Fibroblast of skin of left quadriceps (primary cell): ENCODE measurements at places on chromosomes 2 and 18.

DNA sequence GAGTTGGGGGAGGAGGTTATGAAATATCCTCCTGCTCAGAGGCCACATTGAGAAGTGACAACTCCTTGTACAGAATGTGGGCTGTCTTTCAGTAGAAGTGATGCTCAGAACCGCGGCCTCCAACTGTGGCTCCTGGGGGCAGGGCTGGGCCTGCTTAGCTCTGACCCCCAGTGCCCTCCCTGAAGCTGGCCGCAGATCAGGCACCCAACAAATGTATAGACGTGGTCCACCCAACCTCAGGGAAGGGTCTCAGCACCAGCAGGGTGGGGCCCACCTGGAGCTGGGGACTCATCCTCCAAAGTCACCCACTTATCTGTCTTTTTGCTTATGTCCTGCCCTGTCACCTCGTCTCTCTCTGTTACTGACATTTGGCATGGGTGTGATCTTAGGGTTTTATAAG lies 11.1 kb upstream of the BIN1 start:
- DNase-seq: no peak

GRCh38 chr2:239344857-239345216 lies 56.0 kb downstream of the HDAC4 start:
- no peak for DNase-seq

DNA sequence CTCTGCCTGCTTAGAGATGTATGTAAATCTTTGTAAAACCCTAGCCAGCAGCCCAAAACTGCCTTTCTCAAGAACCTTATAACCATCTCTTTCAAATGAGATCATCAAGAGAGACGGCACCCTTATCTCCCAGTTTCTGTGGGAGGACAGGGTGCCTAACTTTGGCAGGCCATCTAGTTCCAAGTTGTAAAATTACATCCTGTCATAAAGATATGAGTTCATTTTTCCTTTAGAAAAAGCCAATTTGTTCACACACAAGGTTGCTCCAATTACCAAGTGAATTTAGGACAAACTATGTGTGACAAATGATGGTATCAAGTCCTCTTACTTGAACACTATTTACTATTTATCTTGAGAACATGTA lies 65.3 kb downstream of the MEMO1 start:
- no peak for DNase-seq

- no peak for DNase-seq
Observed at GRCh38 chr2:96106991-96107707, 9.2 kb downstream of the ADRA2B start.

- DNase-seq: no peak
Observed at GRCh38 chr2:72145289-72145657, 2.4 kb downstream of the CYP26B1 start.

GRCh38 chr2:76998704-76999103 lies 523.5 kb downstream of the LRRTM4 start:
- DNase-seq: peak; percentile 30

GRCh38 chr2:223894009-223894408 lies 51.1 kb downstream of the WDFY1 start:
- no peak for DNase-seq

DNA sequence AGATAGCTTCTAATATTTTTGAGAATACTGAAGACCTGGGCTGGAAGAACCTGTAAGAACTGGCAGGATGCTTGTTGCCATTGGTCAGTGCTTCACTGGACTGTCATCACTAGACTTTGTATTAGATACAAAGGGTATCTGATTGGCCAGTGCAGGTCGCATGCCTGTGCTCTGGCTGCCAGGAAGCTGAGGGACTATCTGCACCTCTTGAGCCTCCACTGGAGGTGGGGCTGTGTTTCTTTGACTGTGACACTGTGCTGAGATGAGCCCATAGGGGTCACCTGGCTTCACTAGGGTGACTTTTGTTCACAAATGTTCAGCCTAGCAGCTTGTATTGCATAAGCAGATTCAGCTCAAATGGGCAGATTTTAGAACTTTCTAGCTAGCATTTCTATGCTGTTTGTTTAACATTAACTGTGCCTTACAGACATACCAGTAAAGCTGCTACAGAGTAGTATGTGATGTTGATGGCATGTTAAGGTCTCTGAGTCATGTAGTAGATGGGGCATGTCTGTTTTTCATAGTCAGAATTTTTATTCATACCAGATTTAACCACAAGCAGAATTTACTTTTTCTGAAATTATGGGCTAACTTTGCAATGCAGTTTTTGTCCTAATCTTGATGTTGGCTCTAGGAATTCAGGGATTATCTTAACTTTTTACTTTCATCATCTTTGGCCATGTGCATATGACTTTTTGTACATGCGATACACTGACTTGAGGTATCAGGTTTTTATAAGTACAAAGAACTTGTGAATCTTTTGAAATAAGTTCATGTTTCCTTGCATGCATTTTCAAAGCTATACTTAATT lies 56.1 kb downstream of the RHBDD1 start:
- peak; percentile 88 for DNase-seq

DNA sequence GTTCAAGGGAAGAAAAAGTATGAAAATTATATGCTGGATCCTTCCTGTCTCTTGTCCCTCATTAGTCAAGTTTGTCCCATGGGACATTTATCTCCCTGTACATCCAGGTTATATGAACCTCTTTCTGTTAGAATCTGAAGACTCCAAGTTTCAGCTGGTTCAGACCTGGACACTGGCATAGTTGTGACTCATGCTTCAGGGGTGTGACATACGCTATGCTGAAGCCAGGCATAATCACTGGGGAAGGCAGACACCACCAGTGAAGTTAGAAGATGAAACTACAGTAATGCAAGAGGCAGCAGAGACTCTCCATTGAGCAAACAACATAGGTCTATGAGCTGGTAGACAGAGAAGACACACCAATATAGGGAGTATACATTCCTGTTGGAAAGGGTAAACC lies 269.7 kb upstream of the SLC8A1 start:
- no peak for DNase-seq

DNA sequence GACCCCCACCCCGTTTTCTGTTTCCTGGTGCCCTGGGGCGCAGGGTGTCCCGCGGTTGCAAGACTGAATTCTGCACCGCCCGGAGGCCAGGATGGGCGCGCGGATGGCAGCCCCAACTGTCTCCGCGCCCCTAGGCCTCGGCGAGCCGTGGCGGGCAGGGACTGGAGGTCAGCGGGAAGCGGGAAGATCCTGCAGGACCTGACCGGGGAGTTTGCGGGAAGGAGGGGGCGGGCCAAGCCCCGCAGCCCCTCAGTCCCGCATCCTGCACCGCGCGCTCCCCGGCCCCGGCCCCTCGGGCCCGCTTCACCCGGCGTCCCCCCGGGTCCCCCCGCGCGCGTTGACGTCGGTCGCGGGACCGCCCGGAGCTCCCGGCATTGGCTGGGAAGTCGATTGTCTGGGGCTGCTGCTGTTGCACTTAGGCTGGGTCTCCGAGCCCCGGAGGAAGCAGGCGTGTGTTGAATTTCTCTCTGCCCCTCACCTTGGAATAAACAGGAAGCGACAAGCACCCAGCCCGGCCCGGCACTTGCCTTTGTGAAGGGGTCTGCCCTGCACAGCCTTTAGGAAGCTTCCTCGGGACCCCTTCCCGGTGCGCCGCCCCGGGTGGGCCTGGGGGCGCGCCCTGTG lies at the start of gene LDLRAD4:
Gene LDLRAD4 (plus strand): TSS at position 393 of the 624 bp plus-strand sequence.
- no peak for DNase-seq

GRCh38 chr18:27582760-27583412 lies 397.8 kb upstream of the CHST9 start:
- peak; percentile 6 for DNase-seq

- no peak for DNase-seq
Observed at GRCh38 chr2:44687686-44688455, 253.6 kb upstream of the SIX3 start.

GRCh38 chr18:49849331-49850217 lies 36.2 kb upstream of the ACAA2 start:
- DNase-seq: peak; percentile 13

- no peak for DNase-seq
Observed at GRCh38 chr2:121377646-121378045, 92.6 kb upstream of the TFCP2L1 start.

DNA sequence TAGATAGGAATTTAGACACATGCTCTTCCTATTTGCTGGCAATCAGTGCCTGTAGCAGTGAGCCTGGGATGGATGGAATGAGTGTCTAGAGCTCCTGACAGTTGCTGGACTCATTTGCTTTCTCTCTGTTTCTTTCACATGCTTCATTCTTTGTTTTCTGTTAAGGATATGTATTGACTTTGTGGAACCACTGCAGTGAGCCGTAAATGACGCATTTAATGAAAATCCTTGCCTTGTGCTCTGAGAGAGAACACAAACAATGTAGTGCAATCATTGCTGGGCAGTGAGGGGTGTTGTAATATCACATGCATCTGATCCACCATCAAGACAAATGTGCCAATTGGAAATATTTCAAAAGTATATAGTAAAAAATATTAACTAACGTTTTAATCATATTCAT lies 25.2 kb upstream of the CDH20 start:
- no peak for DNase-seq

GRCh38 chr2:175025946-175026345 lies 20.8 kb upstream of the CHN1 start:
- DNase-seq: no peak

DNA sequence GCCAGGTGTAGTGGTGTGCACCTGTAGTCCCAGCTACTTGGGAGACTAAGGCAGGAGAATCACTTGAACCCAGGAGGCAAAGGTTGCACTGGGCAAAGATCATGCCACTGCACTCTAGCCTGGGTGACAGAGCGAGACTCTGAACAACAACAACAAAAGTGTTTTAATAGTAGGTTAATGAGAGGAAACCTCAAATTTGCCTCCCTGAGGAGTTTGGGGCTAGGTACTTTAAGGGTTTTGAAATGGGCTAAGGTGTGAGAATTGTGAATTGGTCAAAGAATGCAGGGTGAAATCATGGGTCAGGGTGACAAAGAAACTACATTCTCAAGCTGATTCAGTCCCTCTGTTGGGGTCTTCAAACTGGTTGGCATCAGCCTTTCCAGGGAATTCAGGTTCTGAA lies 60.7 kb upstream of the BOD1L2 start:
- DNase-seq: no peak

- no peak for DNase-seq
Observed at GRCh38 chr2:99619151-99619550, 129.3 kb upstream of the REV1 start.

- peak; percentile 41 for DNase-seq
Observed at GRCh38 chr2:88739985-88740600, 48.6 kb downstream of the RPIA start.

GRCh38 chr2:207706936-207707860 lies 4.2 kb upstream of the CCNYL1 start:
- DNase-seq: no peak

DNA sequence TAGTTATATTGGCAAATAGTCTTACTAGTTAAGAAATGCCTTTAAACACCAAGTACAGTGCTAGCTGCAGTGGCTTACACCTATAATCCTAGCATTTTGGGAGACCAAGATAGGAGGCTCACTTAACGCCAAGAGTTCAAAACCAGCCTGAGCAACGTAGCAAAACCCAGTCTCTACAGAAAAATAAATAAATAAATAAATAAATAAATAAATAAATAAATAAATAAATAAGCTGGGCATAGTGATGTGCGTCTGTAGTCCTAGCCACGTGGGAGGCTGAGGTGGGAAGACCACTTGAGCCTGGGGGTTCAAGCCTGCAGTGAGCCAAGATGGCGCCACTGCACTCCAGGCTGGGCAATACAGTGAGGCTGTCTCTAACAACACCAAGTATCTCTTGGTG lies 158.6 kb upstream of the ALPP start:
- DNase-seq: no peak

- DNase-seq: no peak
Observed at GRCh38 chr2:230164139-230164538, 55.6 kb downstream of the SP110 start.

- DNase-seq: no peak
Observed at GRCh38 chr2:200185628-200186000, 120.9 kb upstream of the SPATS2L start.

GRCh38 chr18:32326450-32327308 lies 136.8 kb downstream of the MEP1B start:
- DNase-seq: no peak

- DNase-seq: no peak
Observed at GRCh38 chr2:136024185-136024584, 38.8 kb upstream of the DARS1 start.

DNA sequence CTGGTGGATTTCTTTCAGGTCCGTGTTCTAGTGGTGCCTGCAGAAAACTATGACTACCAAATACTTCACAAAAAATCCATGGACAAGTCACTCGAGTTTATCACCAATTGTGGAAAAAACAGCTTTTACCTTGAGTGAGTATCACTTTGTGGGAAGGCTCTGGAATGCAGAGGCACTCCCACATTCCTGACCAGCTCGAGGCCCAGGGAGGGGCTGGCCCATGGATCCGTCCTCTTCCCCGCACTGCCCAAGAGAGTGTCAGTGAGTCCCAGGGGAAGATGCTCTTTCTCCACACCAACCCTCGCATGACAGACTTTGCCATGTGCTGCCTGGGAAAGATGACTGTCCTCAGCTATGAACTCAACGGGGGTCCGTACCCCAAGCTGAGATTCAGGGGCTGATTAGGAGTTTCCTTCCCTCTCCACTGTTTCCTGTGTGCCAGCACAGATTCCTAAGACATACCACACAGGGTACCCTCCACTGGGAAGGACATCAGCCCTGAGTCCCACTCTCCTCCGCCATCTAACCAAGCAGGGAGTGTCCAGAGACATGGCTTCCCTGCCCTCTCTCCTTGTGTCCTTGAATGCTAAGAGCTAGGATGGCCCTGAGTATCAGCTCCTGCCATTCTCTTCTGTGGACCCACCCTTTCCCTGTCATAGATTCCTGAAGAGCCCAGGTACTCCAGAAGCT lies 155.9 kb downstream of the LAMA3 start:
- DNase-seq: no peak

GRCh38 chr2:216727346-216728122 lies 32.2 kb upstream of the IGFBP5 start:
- DNase-seq: no peak

- DNase-seq: no peak
Observed at GRCh38 chr18:40469316-40469715, 1485.7 kb upstream of the PIK3C3 start.

DNA sequence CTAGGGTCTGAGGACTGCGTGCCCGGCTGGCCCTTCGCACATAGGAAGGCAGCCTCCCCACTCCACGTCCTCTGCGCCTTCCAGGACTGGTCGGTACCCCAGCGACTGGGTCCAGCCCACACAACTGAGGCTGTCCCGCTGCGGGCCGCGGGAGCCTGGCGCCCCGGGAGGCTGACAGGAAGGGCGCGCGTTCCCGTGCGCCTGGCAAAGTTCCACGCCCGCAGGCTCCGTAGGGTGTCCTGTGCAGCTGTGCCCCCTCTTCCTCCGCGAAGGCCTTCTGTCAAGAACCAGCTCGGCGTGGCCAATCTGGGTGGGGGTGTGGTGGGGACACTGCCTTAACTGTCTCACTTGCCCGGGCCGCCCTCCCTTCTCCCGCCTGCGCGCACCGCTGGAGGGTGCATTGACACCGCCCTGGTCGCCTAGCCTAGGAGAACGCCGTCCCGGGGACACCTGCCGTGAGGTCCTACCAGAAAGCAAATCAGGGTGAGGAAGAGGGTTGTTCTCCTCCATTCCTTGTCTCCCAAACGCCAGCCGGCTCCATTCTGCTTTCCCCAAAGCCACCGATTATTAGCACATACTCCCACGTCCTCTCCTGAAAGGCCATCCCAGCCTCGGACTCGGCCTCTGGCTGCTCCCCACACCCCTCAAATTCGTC lies 618 bp upstream of the LYPD1 start:
- no peak for DNase-seq
